ENCODE measurements at places on chromosomes 2 and 18.

- no peak for DNase-seq
These were observed 49.4 kb upstream of the APCDD1 start for GRCh38 chr18:10405014-10405493.

- peak; percentile 48 for DNase-seq
These were observed 213.3 kb downstream of the ACKR3 start for GRCh38 chr2:236782938-236783337.

DNA sequence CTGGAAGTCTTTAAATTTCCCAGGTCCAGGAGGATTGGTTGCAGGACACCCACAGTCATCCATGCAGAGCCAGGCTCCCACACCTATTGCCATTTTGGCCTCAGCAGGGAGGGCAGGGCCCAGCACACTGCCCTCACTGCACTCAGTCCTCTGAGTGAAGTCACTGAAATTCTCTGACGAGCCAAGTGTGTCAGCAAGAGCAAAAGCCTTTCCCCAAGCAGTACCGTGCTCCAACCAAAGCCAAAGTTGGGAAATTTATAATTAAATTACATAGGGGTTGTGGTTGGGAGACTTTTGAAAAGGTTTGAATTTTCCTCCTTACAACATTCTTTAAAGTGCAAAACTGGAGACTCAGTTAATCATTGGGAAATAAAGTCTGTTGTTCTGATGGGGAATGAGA, 98.5 kb upstream of the CD226 start:
- DNase-seq, result no peak

GRCh38 chr18:59921384-59921891, 21.6 kb downstream of the PMAIP1 start:
- no peak for DNase-seq

GRCh38 chr2:237549643-237550415, 16.5 kb upstream of the PRLH start:
- DNase-seq, result no peak

- peak; percentile 29 for DNase-seq
These were observed 476.4 kb upstream of the SPHKAP start for GRCh38 chr2:228657807-228658402.

GRCh38 chr2:96386470-96386869, 50.9 kb downstream of the NCAPH start:
- DNase-seq, result no peak

DNA sequence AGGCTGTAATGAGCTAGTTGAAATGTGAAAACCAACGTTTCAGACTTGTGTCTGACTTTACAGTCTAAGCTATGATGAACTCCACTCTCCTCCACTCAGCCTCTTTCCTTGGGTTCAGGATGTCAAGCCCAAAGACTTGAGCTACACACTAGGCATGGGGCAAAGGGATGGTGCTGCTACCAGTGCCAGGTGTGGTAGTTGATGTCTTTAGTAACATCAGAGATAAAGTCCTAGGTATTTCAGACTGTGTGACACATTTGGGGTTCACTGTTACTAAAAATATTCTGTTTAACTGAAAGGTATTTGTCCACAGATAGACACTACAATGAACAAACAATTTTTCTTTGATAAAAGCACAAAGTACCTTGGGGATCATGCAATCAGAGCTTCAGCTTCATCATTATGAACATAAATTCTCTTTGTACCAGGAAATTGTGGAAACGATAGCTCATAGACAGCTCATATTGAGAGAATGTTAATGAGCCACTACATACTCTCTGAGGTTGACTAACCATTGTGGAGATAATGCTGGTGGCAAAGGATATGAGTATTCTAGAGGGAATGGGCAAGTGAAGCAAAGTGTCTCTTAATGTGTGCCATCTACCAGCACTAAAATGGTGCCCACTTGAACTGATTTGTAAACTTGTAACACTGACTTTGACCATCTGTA, 253.7 kb upstream of the THUMPD2 start:
- no peak for DNase-seq

GRCh38 chr2:96927405-96928171, 57.7 kb upstream of the SEMA4C start:
- no peak for DNase-seq

- DNase-seq, result no peak
These were observed 26.2 kb downstream of the SH2D6 start for GRCh38 chr2:85444629-85445172.

- no peak for DNase-seq
These were observed 30.3 kb downstream of the TNP1 start for GRCh38 chr2:216829533-216829932.

DNA sequence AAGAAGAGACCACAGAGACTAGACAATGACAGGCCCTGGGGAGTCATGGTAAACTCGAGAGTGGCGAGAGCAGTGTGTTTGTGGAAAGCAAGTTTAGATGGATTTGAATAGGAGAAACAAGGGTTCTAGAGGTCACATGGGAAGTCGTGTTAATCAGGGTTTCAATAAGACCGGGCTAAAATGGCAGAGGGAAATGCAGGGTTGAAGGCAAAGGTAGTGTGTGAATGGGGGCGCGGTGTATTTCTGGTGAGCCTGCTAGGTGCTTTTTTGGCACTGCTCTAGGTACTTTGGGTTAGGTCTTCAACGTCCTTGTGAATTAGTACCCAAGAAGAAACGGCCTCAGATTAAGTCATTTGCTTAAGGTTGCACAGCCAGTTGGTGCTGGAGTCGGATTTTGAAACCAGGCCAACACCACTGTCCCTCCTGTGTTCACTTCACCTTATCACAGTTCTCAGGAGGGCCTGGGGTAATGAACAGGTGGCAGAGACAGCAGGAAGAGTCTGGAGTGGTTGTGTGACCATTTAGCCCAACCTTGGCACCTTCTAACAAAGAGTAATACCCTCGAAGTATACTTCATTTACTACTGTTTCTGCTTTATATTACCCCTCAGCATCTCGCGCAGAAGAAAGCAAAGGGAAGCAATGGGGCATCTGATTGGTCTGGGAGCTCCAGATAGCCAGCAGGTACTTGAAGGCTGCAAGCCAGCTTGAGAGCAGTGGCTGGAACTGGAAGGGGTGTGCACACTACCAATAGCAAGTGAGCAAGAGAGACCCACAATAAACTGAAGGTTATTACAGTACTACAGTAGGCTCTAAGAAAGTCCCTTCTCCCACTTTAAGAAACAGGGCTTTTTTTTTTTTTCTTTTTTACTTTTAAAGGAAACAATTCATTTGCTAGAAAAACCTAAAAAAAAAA, 33.4 kb upstream of the GAREM2 start:
- DNase-seq, result no peak

DNA sequence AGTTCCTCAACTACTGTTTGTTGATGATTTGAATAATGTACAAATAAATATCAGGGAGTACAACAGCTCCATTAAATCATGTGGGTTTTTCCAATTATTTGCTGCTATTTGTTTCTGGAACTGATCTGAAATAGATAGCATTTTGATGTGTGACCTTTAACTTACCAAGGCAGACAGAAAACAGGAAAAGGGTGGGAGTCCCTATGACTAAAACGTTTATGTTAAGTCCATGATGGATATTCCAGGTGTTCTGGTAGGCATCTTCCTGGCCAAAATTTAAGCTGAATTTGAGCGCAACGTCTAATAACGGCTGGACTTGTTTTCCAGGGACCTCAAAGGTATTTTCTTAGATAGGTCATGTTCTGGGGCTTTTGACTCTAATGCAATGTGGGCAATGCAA, 41.6 kb downstream of the WIPF1 start:
- no peak for DNase-seq

DNA sequence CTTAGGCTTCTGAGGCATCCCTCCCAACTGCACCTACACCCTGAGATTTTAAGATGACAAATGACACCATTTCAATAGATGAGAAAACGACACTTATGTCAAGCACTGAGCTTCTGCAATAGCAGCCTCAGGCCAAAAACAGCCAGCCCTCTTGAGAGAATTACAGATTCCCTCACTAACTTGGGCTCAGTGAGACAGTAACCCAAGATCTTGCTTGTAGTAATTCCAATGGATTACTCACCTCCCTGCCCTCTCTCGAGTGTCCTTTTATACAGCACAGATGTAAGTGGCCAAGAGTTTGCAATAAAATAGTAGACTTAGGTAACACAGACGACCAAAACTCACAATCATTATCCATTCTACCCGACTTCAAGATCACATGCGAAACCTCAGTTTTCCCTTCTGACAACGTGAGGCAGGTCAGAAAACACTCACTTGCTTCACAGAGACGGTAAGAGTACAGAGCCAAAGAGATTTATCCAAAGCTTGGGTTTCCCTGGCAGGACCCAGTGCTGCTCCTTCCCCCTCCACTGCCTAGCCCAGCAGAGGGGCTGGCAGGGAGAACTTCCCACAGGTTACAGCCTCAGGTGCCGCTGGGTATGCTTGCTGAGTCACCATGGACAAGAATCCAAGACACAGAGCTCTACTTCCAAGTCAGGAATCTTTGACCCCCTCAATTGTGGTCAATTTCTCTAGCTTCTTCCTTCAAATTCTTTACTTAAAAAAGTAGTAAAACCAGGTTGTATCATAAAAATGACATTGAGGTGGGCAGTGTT, 181.4 kb downstream of the MYO5B start:
- no peak for DNase-seq

DNA sequence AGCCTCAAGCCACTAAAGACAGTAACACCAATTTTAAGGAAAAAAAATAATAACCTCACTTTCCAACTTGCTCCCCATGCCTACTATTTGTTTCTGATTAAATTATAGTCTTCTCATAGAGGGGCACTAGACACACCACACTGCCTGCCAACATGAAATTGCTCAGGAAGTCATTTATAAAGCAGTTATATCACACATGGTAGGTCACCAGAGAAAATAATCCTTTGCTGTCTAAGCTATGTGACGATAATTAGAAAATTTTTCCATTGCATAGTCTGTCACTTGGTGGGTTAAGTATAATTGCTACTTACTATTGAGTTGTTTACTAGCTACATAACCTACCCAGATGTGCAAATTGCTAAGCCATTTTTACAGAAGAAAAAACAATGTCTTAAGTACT, 85.2 kb downstream of the INO80D start:
- DNase-seq, result no peak

GRCh38 chr2:120508567-120509041, 162.7 kb downstream of the INHBB start:
- DNase-seq, result no peak

DNA sequence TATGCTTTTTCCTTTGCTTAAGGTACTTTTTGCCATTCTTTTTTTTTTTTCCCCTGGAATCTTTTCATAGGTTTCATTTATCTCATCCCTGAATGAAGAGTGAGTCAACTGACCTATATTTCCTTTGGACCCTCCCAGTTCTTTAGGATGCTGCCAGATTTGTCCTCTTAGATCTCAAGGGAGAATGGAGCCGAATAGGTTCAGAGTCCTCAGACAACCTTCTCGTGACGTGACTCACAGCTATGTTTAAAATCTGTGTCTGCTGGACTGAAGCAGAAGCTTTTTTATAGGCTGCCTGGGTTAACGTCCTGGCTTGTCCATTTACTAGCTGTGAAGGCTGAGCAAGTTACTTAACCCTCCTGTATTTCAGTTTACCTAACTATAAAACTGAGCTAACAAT, 358.6 kb downstream of the DLGAP1 start:
- no peak for DNase-seq

DNA sequence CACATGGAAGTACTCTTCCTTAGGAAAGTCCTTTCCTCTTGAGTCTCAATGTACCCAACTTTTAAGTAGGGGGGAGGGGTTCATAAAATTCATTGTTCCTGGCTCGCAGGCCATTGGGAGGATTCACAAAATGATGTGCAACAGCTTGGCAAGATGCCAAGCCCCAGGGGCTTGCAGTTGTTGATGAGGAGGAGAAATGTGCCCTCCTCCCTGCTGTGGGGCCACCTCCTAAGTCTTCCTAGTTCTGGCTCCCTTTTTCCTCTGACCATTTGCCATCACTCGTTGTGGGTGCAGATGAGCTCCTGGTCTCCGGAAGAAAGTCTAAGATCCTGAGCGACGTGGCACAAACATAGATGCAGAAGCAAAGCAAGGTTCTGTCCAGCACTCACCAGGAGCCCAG, 435.4 kb downstream of the EIPR1 start:
- DNase-seq, result no peak

- peak; percentile 16 for DNase-seq
These were observed 33.4 kb upstream of the SLC9A2 start for GRCh38 chr2:102585847-102586404.

DNA sequence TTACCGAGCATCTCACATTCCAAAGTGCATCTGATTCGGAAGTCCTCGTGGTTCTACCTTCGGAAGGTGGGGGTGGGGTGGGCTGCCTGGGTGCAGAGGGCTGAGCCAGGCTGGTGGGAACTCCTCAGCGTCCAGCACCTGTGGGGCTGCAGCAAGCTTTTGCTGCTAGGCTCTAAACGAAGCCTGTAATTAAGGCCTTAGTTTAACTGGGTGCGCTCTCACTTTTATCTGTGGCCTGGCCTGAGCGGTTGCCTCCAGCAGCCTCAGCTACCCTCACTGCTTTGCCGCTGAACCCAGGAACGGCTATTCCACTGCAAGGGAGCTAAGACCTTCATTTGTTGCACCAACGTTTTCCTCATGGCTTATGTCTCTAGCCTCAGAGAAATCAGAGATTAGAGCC, 48.4 kb downstream of the TMEM17 start:
- no peak for DNase-seq

DNA sequence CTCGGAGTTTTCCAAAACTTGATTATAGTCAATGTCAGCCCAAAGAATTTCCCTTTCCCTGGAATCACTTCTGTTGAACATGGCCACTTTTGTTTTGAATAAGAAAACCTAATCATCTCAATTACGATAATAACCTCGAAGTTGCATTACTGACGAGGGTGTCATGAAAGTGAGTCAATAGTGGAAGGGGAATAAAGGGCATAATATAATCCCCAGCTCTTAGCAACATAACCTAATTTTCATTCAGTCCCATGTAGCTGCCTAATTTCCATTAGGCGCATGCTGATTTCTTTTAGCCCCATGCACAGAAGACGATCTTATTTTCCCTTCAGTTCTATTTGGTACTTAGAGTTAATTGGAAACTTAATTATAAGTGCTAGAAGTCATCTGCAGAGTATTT, 51.1 kb upstream of the RAPH1 start:
- no peak for DNase-seq

GRCh38 chr2:172387361-172387760, 40.0 kb upstream of the ITGA6 start:
- no peak for DNase-seq

DNA sequence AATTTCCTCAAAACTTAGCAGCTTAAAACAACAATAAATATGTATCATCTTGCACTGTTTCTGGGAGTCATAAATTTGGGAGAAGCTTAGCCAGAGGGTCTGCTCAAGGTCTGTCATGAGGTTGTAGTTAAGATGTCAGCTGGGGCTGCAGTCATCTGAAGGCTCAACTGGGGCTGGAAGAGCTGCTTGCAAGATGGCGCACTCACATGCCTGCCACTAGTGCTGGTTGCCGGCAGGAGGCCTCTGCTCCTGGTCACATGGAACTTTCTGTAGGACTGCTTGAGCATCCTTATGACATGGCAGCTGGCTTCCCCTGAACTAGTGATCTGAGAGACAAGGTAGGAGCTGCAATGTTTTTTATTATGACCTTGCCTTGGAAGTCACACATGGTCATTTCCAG, 215.5 kb upstream of the HAAO start:
- no peak for DNase-seq

- no peak for DNase-seq
These were observed 197.8 kb upstream of the MYT1L start for GRCh38 chr2:2528846-2529245.
